ENCODE measurements at places on chromosomes 5 and 9.

- no peak for DNase-seq
Measured at GRCh38 chr5:64569858-64570257, 64.0 kb downstream of the RGS7BP start.

DNA sequence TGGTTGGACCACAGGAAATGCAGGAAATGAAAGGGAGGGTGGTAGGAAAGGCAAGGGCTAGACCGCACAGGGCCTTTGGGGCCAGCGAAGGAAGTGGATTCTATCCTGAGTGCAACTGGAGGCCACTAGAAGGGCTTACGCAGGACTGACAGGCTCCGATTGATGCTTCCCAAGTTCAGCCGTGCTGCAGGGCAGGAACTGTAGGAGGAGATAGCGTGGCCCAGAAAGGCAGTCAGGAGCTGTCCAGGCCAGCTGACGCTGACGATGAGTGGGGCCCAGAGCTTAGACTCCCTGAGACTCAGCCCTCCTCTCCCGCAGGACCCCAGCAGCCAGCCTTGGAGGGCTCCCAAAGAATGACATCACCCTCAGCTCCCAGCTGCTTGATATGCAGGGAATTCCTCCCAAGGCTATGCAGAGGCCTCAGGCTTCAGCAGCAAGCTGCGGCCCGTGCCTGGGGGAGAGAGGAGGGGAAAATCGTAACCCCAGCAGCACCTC is 48.8 kb downstream of the KCNIP1 start:
- no peak for DNase-seq

DNA sequence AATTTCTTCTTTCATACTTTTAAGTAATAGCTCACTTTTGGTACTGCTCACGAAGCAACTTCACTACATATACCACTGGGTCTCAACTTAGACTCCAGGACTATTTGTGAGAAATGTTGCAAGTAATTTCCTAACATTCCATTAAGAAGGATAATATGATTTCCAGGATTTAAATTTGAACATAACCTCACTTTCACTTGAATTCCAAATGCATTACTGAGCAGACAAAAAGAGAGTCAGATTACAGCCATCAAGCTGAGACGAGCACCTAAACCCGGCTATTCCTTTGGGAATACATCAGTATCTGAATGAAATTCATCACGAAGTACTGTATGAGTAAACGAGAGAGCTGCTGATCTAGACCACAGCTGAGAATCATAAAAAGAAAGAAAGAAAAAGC is 47.3 kb downstream of the LIFR start:
- no peak for DNase-seq

DNA sequence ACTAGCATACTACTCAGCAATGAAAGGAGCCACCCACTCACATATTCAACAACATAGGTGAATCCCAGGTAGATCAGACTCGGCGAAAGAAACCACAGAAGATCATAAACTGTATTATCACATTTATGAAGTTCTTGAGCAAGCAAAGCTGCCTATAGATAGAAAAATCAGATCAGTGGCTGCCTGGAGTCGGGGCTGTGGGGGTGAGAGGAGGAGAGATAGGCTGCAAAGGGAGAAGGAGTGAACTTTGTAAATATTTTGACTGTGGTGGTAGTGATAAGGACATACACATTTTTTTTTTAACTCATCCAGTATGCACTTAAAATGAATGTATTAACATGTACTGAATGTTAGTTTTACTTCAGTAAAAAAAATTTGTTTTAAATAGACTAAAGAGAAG is 23.5 kb upstream of the TMEM174 start:
- no peak for DNase-seq

DNA sequence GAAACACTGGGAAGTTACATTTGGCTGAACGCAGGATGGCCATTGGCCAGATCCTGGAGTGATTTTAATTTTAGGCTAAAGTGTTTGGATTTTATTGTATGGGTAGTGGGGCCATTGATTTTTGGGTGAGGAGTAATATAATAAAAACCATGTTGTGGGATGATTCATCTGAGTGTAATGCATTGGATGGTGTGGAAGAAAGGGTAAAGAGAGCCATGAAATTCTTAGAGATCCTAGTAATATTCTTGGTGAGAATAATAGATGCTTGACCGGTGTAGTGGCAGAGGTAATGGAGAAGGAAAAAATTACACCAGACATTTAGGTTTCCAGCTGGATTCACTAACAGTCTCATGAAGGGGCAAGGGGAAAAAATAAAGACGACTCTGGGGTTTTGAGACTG is 158.1 kb downstream of the NPR3 start:
- DNase-seq, result no peak

All from suprapubic skin (tissue), 4 donors.